ENCODE measurements at places on chromosomes 11 and 22.
A peak's percentile ranks its signal among the peaks of the same experiment; 100 is the strongest.

DNA sequence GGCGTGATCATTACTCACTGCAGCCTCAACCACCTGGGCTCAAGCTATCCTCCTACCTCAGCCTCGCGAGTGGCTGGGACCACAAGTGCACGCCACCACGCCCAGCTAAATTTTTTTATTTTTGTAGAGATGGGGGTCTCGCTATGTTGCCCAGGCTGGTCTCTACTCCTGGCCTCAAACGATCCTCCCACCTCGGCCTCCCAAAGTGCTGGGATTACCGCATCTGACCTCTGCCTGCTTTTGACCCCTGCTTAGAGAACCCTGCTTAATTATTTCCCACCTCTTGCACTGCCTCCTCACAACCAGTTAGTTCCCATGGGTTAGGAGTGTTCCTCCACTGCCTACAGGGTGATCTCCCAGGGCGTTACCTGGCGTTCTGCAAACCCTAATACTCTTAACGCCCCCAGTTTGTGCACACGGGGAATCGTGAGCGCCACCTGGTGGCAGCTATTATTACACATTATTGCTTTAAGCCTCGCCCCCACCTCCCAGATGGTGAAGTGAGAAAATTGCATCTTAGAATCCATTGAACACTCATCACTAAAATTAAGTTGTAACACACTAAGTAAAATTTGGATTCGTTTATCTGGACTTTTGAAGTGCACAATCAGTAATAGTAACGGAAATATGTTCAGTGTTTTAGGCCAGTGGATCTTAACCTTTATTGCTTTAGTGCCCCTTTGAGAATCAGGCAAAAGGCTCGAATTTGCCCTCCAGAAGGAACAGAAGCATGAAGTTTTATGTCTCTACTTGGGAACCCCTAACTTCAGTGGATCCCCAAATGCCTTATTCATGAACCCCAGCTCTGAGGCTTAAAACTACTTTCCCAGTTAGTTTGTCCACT lies 61.4 kb upstream of the ASPHD2 start:
- DNase-seq = peak; percentile 4

- DNase-seq = no peak
These were observed 10.0 kb downstream of the CD6 start for GRCh38 chr11:60981515-60981914.

DNA sequence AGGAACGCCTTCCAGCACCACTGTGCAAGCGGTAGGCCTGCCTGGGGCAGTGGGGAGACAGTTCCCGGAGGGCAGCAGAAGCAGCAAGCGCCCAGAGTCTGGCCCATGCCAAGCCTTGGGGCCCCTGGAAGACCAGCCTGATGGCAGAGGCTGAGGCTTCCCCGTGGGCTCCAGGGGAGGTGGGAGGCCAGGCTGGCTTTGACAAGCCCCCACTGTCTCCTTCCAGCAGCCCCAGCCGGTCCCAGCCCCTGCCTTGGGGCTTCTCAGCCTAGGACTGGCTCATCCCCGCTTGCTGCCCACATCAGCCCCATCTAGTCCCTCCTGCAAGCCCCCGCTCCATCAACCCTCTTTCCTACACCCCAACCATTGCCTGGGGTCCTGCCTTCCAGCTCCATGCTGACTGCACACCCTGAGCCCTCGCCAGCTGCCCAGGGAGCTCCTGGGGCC lies 46.7 kb downstream of the IGF2 start:
- no peak for DNase-seq

DNA sequence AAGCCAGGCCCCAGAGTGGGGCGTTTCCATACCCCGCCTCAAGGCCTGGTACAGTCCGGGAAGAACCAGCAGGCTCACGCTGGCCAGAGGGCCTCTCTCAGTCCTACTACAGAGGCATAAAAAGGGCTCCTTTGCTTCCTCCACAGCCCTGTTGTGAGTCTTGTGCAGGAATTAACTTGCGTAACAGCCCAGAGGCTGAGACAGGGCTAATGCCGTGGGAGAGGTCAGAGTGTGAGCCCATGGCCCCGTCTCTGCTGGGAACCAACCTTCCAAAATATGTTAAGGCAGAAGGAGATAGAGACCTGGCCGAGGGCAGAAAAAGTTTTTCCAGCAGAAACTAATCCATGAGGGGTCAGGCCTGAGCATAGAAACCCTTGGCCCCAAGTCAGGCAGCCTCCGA lies 19.9 kb upstream of the TMEM184B start:
- no peak for DNase-seq

DNA sequence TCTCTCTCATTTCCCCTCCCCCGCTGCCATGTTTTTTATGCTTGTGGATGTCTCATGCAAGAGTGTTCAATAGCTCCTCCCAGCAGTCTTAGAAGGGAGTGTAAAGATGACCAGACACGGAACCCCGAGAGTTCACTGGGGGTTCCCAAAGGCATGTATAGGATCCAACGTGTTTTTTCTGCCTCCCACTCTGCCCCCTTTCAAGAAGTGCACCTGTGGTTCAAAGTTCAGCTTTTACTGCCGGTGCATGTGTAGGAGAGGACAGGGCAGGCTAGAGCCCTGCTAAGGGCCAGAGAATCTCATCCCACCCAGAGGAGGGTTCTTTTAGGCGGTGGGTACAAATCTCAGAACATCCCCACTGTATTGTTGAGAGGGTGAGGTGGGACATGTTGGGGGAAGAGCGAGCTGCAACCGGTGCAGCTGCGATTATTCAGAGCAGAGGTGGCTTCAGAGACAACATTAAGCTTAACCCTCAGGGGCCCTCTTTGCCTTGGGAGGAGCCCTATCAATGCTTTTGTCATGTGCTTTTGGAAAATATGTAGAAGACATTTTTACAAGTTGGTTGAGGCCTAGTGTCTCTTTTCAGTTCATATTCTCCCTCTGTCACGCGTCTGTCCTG lies 14.5 kb downstream of the MIF start:
- no peak for DNase-seq
